ENCODE measurements at places on chromosomes 7 and 10.

DNA sequence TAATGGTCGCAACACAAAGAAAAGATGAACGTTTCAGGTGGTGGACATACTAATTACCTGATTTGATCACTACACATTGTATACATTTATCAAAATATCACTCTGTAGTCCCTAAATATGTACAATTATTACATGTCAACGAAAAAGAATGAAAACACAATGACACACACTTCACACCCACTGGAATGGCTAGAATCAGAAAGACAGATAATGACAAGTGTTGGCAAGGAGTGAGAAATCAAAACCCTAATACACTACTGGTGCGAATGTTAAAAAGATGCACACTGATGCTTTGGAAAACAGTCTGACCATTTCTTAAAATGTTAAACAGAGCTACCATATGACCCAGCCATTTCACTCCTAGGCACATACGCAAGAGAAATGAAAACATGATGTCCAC lies 2.3 kb downstream of the COA1 start:
- DNase-seq = no peak

DNA sequence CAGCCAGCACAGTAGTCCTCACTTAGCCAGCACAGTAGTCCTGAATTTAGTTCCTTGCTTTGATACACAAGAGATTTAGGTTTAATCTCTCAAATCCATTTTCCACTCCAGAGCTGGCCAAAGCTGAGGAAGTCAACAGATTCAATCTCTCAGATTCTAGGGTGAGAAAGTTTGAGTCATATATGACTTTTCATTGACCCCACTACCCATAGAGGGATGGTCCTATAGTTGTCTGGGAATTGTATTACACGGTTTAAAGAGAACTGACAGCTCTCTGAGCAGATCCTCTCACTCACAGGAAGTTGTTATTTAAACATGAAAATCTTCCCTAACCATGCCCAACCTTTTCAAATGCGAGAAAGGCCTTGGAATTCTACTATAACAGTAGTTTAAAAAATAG lies 641.8 kb upstream of the SEMA3D start:
- DNase-seq = no peak

DNA sequence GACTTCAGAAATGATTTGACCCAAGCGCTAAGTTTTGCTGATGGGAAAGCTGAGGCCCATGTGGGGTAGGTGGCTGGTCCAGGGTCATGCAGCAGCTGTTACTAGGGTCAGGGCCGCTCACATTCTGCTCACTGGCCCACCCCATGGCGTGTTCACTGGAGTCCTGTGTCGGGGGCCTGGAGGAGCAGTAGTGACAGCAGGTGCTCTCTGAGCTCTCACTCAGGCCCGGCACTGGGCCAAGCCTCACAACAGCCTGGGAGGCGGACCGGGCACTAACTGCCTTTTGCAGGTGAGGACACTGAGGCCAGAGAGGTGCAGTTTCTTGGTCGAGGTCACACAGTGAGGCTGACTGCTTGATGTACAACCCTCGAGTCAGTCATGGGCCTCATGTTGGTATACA lies 82.7 kb downstream of the GLRX3 start:
- DNase-seq = no peak

- DNase-seq = no peak
Observed at GRCh38 chr10:78134773-78135306, 101.2 kb downstream of the RPS24 start.

DNA sequence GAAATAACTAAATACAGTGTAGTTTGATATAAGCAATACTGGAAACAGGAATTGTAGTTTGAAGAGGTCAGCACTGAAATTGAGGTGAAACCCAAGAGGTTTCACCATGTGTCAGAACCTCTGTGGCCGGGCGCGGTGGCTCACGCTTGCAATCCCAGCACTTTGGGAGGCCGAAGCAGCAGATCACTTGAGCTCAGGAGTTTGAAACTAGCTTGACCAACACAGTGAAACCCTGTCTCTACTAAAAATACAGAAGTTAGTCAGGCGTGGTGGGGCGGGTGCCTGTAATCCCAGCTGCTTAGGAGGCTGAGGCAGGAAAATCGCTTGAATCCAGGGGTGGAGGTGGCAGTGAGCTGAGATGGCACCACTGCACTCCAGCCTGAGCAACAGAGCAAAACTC lies 13.7 kb downstream of the AHCYL2 start:
- DNase-seq = no peak

GRCh38 chr10:84846658-84847316 lies 518.4 kb downstream of the CCSER2 start:
- DNase-seq = no peak

GRCh38 chr7:12674053-12674452 lies 13.4 kb upstream of the ARL4A start:
- DNase-seq = no peak

Data from NCI-H510A (cell line).